ENCODE measurements at places on chromosomes 12 and 14.

DNA sequence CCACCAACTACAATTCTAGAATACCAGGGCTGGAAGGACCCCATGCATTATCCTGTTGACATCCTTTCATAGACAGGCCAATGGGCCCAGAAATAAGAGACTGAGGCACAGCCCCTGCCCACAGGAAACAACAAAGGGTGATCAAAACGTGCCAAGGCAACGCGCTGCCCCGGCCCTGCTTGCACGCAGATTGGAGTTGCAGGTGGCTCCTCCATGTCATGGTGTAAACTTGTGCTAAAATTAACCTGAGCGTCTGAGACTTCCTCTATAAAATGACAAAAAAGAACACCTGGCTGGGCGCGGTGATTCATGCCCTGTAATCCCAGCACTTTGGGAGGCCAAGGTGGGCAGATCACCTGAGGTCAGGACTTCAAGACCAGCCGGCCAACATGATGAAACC is 30.1 kb downstream of the SPRING1 start:
- DNase-seq = no peak

- no peak for DNase-seq
These were observed 195.5 kb downstream of the KLHL28 start for GRCh38 chr14:44766285-44766684.

DNA sequence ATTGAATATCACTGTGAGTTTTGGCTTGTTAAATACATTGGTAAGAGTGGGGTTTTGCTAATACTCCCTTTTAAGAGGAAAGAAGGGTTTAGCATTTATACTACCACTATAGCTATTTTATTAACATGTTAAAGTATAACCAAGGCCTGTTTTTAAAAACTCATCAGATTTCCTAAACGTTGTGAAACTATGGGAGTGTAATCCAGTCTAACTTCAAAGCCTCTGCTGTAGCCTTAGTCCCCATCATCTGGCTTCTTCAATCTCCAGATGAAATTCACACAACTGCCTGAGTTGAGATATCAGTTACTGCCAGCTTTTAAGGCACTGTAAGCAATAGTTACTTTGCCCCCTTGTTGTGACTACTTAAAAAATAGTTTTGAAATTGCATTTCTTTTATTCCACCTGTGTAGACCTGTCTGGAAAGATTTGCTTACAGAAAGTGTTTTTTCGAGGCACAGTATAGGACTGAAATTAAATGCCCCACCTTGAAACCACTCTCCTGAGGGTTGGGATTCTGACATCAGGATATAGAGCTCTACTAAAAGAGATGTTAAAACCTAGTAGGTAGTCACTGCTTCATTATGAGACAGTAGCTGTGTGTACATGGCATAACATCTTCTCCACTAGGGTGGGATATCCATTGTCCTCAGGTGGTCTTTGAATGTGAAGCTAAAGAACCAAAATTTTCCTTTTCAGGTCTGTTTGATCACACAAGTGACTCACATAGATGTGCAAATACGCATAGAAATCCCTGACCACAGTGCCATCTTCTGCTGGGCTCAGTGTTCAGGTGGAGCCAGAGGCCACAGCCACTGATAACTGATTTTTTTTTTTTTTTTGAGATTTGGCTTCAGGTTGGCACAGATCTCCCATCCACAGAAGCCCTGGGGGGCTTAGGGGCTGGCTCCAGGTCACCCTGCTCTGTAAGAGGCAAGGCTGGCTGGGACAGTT is 125.5 kb downstream of the DAAM1 start:
- no peak for DNase-seq

DNA sequence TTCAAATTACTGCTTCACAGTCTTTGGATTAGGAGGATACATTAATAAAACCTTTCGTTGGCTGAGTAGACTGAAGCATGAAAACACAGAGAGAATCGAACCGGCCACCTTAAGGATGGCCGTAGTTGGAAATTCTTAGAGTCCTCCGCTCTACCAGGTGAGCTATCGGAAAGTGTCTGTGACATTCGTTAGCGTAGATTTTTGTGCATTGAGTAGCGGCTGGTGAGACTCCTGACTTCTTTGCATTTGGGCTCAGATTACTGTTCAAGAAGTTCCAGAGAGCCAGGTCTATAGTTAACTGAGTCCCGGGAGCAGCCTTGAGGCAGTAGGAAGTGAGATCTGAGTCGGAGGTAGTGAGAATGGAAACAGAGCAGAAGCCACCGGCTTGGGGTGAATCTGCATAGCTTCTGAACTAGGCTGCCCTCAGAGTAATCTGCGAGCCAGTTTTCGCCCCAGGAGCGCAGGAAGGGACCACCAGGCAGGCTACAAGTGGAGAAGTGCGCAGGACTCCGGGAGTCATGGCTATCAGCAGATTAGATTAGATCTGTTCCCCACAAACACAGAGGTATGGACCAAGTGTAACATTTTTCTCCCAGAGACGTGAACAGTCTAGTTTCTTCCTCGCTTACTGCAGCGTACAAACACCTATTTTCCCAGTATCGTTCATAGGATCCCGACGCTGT is 11.0 kb downstream of the OR6S1 start:
- DNase-seq = no peak

GRCh38 chr14:99393059-99393655 is 87.5 kb downstream of the SETD3 start:
- peak; percentile 43 for DNase-seq

DNA sequence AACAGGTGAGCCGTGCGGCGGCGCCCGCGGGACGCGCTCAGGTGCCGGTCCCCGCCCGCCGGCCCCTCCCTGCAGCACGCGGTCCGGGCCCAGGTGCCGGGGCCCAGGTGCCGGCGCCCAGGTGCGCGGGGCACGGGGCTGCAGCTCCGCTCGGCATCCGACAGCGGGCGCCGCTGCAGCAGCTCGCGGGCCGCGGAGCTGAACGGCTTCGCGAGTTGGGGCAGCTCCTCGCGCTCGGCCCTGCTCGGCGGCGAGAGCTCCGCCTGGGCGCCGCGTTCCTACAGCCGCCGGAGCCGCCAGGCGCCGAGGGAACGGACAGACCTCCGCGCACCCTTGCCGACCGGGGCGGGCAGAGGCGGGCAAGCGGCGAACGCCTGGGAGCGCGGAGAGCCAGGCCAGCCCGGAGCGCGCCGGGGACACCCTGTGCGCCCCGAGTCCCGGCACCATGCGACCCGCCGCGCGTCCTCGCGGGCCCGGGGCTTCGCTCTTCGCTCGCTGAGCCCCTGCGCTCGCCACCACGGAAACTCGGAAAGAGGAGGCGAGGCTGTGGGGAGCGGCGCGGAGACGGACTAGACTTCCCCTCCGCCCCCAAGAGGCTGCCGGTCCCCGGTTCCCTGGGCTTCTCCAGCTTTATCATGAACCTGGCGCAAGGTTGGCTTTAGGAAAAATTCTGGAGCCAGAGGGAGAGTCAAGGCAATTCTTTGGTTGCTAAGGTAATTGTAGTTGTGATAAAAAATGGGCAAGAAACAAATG is at the start of gene RGS6:
TSS of gene RGS6 (plus strand) at position 201 of the 753 bp plus-strand sequence.
- DNase-seq = no peak

DNA sequence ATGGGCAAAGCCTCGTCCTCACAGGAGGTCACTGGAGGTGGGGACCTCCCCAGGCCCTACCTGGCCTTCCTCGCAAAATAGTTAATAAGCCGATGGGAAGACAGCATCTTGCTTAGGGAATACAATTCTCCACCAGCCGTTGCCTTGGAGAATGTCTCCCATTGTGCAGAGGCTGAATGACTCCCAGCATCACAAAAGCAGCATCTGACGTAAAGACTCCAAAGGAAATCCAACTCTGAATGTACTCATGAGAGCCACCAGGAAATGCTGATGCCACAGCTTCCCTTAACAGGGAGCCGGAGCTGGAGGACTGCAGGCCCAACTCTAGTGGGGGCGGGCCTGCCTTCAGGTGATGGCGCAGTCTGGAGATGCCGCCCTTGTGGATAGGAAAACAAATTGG is 15.5 kb downstream of the CCDC63 start:
- no peak for DNase-seq

DNA sequence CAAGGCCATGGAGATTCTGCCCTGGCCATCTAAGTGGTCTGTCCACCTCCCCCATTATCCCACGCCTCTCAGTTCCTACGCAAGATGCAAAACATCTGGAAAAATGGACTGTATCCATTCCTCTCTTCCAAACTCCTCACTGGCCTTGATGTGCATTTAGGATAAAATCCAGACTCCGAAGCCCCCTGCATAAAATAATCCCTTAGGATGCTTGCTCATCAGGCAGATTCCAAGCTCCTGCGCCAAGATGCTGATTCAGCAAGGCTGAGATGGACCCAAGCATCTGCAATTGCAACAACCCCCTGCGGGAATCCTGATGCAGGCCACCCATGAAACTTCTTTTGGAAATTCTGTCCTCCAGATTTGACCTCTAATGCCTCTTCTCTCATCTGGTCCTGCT is 81.6 kb downstream of the SPRING1 start:
- DNase-seq = no peak

DNA sequence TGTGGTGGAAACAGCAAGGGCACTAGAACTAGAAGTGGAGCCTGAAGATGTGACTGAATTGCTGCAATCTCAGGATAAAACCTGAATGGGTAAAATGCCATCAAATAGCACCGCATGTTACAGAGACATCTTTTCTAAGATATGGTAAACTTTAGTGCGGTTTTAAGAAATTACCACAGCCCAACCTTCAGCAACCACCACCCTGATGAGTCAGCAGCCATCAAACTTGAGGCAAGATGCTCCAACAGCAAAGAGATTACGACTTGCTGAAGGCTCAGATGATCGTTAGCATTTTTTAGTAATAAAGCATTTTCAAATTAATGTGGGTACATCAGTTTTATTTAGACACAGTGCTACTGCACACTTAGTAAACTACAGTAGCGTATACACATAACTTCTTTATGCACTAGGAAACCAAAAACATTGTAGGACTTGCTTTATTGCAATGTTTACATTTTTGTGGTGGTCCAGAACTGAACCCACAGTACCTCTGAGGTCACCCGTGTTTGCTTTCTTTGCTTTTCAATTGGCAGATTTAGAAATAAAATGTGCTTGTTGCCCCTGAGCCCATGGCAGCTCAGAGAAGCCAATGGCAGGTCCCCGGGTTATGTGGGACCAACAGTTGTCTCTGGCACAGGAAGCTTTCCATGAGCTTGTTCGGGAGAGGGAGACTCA is 15.9 kb downstream of the GOLGA3 start:
- DNase-seq = peak; percentile 15

DNA sequence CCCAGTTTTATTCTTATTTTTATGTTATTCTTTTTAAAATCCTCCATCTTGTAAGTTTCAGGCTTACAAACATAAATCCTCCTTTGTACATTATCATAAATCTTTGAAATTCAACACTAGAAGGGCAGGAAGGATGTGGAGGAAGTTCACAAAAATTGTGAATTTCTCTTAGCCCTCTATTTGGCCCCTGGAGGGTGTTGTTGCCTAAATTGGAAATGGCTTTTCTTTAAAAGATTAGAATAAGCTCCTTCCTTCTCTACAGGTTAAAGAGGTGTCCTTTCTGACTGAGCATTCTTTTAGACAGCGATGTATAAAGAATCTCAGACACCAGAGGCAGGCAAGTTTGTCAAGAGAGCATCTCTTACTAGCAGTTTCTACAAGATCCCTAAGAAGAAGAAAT is 391.7 kb upstream of the OR4E1 start:
- DNase-seq = no peak

DNA sequence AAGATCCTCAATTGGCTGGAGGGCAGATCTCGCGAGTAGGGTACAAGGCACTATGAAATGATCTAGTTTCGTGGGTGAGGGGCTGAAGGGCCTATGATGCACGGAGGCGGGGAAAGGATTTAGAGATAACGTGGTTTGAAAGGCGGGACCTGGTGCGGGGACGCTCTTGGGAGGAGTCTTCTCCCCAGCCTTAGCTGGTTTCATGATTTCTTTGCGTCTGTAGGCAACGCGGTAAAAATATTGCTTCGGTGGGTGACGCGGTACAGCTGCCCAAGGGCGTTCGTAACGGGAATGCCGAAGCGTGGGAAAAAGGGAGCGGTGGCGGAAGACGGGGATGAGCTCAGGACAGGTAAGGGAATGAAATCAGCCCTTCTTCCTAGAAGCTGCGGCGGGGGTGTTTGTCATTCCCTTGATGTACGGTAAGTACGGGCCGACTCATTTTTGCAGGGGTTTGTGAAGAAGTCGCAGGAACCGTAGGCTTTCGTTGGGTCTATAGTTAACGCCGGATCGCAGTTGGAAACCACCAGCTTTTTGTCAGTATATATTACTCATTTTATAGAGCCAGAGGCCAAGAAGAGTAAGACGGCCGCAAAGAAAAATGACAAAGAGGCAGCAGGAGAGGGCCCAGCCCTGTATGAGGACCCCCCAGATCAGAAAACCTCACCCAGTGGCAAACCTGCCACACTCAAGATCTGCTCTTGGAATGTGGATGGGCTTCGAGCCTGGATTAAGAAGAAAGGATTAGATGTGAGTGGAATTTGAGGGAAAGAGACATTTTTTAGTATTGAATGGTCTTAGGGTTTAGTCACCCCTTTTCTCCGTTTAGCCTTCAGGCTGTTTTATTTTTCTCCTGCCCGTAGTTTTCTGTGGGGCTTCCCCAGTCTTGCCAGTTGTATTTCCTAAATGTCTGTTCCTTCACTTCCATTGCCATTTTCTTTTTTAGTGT is 602 bp downstream of the APEX1 start:
- DNase-seq = peak; percentile 37

- no peak for DNase-seq
These were observed 3.1 kb downstream of the ZBTB42 start for GRCh38 chr14:104803912-104804410.

GRCh38 chr14:59320763-59321625 is 132.5 kb downstream of the DAAM1 start:
- DNase-seq = no peak

GRCh38 chr12:89351489-89352241 is 636 bp downstream of the DUSP6 start:
- DNase-seq = peak; percentile 36

DNA sequence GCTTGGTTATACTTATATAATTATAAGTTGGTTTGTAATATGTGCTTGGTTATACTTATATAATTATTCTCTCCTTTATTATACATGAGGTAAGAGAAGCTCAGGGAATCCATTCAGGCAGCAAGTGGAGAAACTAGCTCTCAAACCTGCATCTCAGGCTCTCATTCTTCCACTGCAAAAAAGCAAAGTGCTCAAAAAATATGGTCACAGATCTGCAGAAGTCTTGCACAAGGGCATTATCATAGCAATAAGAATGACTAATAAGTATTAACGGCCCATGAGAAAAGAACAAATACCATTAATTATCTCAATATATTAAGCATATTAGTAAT is 476 bp upstream of the TRAFD1 start:
- no peak for DNase-seq

DNA sequence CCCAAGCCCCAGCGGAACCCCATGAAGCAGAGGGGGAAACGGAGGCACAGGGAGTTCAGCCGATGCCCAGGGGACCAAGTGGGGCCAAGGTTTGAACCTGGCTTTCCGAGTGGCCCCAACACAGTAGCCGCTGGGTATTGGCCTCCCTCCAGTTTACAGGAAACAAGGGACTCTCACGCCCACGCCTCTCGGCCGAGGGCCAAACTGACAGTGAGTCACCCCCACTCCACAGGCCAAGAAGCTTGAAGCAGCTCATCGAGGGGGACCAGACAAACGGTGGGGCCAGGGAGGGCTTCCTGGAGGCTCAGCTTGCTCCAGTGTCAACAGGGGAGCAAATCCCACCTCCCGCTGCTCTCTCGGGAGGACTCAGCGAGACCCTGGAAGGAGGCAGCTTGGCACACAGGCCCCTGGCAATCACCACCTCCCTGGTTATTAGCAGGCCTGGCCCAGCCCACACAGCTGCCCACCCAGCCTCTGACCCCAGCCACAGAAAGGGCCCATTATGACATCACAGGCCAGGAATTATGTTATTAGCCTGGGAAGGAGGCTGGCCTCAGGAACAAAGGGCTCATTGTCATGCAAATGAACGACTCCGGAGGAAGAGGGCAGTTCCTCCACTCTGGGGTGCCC is 54.6 kb downstream of the NCOR2 start:
- DNase-seq = no peak
